ENCODE measurements at places on chromosomes 13 and 19. TPM values are rescaled to one million over a fixed set of nuclear protein-coding genes. Genes with fewer than 3 reads are reported as not detected.

DNA sequence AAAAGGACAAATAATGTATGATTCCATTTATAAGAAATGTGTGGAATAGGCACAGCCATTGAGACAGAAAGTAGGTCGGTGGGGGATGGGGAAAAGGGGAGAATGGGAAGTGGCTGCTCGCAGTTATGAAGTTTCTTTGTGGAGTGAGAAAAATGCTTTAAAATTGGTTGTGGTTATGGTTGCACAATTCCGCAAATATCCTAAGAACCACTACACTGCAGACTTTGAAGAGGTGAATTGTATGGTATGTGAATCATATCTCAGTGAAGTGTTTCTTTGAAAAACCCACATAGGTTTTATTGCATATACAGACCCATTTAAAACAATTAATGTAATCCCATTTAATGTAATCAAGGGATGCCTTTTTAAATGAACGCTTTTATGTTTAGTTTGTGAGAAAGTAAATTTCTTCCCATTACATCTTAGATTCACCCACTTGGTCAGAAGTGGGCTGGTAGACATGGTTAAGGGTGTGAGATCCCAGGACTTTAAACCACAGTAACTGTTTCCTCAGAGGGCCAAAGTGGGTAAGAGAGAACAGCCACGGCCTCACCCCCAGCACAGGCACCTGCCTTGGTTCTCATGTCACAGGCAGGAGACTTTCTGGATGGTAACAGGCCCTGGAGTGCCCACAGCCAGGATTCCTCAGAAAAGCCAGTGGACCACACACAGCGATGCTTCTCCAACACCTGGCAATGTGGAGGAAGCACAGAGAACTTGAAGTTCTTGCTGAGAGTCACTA, 119.3 kb upstream of the GJB6 start:
- no peak for ATAC-seq

- no peak for ATAC-seq
Observed at GRCh38 chr19:6041071-6041470, 63.1 kb upstream of the RANBP3 start.

Gene DPF1
- total RNA-seq: not detected

Gene RASGRP4
- total RNA-seq: 1.2 TPM

GRCh38 chr13:48580185-48580803, 47.4 kb upstream of the RCBTB2 start:
- no peak for ATAC-seq

Gene NAPSA
- not detected for total RNA-seq

- ATAC-seq: no peak
Observed at GRCh38 chr19:39810424-39810823, 23.5 kb downstream of the DYRK1B start.

Gene PSG3
- not detected for total RNA-seq

DNA sequence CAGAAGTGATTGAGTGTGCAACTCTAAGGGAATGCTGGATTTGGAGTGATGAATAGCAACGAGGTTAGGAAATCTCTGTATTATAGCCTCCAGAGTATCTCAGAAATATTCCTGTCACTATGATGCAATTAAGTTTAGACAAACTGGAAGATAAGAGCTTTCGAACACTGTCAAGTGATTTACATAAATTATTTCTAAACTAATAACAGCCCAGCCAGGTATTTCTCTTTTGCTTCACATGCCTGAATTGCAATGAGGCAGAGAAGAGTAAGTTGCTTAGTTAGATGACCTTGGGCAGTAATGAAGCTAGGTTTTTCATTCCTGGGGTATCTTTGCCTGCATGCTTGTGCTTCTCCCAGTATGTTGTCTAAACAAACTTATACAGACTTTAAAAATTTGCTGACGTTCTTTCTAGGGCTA, 134.5 kb downstream of the LMO7 start:
- ATAC-seq: peak; percentile 43

Gene ZFR2
- total RNA-seq: not detected

GRCh38 chr13:111492341-111492950, 172.0 kb downstream of the TEX29 start:
- no peak for ATAC-seq

DNA sequence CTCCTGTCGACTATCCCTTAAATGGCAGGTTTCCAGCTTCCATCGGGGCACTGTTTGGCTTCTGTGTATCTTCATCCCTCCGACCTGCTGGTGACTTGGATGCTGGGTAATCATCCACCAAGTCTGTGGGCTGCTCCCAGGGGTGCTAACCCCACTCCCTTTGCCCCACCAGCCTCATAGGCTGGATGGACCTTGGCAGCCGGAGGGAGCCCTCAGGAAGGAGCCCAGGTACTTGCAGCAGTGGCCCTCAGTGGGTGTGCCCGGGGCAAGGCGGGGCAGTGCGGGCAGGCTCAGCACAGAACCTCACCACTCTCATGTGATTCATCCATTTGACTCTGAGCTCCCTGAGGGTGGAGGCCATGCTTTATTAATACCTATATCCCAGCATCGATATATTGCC, 27.4 kb upstream of the TUBGCP3 start:
- ATAC-seq: no peak

Gene LENG9
- 9.1 TPM for total RNA-seq

- ATAC-seq: no peak
Observed at GRCh38 chr13:110367620-110368019, 60.5 kb downstream of the COL4A2 start.

GRCh38 chr19:9996541-9996940, 13.8 kb downstream of the COL5A3 start:
- no peak for ATAC-seq

- no peak for ATAC-seq
Observed at GRCh38 chr13:111630406-111630805, 310.0 kb downstream of the TEX29 start.

Gene FGF9
- total RNA-seq: 1.6 TPM

DNA sequence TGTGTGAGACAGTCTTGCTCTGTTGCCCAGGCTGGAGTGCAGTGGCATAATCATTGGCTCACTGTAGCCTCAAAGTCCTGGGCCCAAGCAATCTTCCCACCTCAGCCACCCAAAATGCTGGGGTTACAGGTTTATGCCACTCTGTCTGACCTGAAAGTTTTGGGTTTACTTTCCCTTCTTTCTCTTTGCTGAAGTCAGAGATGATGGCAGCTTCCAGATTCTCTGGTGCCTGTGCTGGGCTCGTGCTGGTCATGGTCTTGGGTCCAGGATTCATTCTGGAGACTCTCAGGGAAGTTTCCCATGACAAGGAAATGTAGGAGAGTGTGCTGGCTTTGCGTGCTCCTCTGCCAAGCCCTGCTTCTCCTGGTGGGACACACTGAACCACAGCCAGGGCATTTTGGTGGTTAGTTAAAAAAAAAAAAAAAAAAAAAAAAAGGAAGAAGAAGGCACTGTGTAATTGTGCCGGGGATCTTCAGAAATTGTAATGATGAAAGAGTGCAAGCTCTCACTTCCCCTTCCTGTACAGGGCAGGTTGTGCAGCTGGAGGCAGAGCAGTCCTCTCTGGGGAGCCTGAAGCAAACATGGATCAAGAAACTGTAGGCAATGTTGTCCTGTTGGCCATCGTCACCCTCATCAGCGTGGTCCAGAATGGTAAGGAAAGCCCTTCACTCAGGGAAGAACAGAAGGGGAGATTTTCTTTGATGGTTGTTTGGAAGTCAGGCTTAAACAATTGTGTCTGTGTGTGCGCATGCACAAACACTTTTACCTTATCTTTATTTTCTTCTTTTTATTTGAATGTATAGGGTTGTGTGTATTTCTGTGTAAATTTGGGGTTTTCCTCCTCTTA, at the start of gene ALOX5AP:
Gene ALOX5AP, plus strand, starts transcription at position 519 of the 847 bp plus-strand sequence. Its CDS starts 63 bp downstream, at position 582.
- peak; percentile 61 for ATAC-seq

Gene ZNF17
- total RNA-seq: 10.3 TPM

GRCh38 chr19:48455908-48456562, 661 bp downstream of the KCNJ14 start:
- ATAC-seq: no peak

- ATAC-seq: no peak
Observed at GRCh38 chr19:3483226-3483628, at the start of gene SMIM44. Gene SMIM44 (minus strand): TSS chr19:3483441. CDS start chr19:3483403, 38 bp downstream.

DNA sequence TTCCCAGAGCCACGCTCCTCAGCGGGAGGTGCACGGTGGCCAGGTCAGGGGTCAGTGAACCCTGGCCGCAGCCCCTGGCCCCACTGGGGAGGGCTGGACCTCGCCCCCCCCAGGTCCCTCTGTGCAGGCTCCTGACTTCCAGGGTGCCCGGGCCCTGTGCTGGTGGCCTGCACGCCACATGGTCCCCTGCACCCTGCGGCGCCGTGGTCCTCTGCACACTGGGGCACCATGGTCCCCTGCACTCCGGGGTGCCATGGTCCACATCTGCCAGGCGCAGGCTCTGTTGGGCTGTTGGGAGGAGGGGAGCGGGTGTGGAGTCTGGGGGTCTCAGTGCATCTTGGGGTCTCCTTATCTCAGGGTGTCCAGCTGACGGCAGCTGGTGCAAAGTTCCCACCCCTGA, 23.3 kb upstream of the TMEM255B start:
- ATAC-seq: no peak

Gene RAB20
- 13.7 TPM for total RNA-seq

Gene EPS8L1
- 2.2 TPM for total RNA-seq

Gene KLK7
- 0.31 TPM for total RNA-seq

GRCh38 chr13:76822698-76823267, 63.4 kb downstream of the KCTD12 start:
- ATAC-seq: no peak

Gene OSCAR
- total RNA-seq: 2.4 TPM

Gene C19orf12
- total RNA-seq: 37.6 TPM

GRCh38 chr19:47027586-47028088, 8.0 kb downstream of the NPAS1 start:
- no peak for ATAC-seq

DNA sequence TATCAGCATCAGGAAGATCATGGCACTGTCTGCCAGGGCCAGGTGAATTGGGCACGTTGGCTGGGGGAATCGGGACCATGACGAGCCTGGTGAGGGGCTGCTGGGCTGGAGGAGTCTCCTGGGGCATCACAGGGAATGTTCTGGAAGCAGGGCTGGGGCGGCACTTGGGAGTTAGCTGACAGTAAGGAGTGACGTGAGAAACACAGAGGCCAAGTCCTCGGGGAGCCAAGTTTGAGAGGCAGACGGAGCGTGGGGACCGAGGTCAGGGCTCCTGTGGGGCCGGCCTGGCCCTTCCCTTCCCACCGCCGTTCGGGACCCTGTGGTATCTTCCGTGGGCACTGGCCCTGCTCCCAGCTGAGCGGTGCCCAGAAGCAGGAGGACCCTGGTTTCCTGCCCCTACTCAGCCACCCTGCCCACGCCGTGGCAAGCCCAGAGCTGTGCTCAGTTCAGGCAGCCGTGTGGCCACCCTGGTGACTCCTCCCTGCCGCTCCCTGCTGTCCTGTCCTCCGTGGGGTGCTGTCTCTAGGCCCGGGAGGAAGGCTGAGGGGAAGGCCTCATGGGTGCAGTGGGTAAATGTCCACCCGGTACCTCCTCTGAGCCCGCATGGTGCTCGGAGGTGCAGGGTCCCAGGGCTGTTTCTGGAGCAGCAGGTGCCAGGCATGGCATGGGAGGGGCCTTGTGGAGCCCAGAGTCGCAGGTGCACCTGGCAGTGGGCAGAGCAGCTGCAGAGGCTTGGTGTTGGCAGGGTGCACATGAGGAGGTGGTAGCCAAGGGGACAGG, 25.2 kb downstream of the CRTC1 start:
- ATAC-seq: no peak

DNA sequence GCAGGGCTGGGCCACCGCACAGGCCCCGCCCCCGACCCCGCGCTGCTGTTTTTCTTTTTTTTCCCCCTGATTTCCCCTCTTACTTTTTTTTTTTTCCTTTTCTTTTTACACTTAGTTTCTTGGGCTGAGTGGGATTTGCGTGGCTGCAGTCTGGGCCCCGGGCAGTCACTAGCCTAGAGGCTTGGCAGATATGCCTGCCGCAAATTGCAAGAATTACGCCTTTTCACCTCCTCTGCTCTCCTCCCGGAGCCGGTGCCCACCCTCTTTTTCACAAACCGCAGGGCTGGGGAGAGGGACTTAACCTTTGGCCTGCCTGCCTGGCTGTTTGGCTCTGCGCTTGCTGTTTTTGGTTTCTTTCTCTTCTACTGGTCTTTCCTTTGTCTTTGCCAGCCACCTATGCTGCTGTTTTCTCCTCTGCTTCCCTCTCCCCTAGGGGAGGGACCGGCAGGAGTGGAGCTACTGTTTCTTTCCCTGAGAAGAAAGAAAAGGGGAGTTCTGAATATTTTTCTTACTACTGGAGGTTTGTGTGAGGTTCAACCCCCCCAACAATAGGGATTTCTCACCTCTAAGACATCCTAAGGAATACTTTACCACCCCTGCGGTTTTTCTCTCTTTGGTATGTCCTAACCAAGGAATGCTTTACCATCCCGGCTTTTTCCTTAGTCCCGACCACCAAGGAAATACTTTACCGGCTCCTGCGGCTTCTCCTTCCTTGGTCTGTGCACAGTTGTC, 11.0 kb downstream of the ZNF552 start:
- no peak for ATAC-seq

GRCh38 chr13:27533155-27533643, 82.8 kb upstream of the MTIF3 start:
- ATAC-seq: peak; percentile 89

- ATAC-seq: no peak
Observed at GRCh38 chr13:109779074-109779473, 7.3 kb downstream of the IRS2 start.

Gene KEAP1
- 62.1 TPM for total RNA-seq

DNA sequence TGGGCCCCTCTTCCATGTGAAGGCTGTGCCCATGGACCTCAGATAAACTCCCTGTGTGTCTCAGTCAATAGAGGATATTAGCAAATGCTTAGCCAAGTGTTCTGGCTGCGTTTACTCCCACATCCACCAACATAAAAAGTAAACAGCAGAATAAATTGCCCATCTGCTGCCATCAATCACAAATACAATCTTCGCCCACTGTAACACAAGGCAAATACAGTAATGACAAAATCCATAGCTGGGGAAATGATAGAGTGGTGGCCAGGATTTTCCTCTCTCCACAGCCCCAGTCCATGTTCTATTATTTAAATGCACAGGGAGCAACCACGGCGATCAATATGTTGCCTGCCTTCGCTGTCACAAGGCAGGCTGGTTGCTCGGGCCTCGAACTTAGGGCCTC, 376.5 kb downstream of the UQCRFS1 start:
- ATAC-seq: no peak

GRCh38 chr19:35169221-35169995, 14.9 kb downstream of the FXYD5 start:
- no peak for ATAC-seq

DNA sequence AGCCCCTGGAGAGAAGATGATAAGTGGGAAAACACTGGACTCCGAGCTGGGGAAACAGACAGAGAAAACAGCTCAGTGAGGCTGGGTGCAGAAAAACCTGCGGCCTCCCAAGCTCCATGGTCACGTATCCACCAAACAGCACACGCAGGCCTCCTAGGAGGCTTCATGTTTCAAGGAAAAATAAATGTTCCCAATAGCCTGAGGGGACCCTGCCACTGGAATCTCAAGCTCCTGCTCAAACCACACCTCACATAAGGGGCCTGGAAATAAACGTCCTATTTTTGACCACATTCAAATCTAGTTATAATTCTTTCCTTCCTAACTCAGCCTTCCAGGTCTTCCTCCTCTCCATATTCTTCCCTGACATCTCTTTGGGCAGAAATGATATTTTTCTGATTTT, 225.7 kb downstream of the ABCC4 start:
- ATAC-seq: no peak

- no peak for ATAC-seq
Observed at GRCh38 chr19:16118489-16119033, 6.9 kb downstream of the RAB8A start.
